ENCODE measurements at places on chromosomes 1 and 21.

GRCh38 chr1:19311503-19311930 is 427 bp downstream of the AKR7A2 start:
- no peak for DNase-seq

DNA sequence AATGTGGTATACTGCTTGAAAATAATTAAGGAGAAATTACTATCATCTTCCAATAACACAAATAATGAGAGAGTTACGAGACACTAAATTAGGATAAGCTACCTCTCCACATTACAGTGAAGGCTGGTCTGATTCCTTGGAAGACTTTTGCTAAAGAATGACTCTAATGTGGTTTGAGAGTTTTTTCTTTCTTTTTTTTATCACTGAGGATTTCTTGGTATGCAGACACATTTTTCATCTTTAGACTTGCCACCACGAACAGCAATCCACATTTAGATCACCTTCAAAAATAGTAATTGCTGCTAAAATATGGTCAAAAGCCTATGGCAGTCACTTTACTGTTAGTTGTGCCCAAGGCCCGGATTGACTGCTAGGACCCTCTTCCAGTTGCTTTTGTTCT is 16.6 kb upstream of the TMEM35B start:
- DNase-seq: no peak

- no peak for DNase-seq
Observed at GRCh38 chr1:177571485-177572076, 398.3 kb downstream of the SEC16B start.

GRCh38 chr1:22739648-22740385 is 29.2 kb downstream of the EPHB2 start:
- DNase-seq: no peak

DNA sequence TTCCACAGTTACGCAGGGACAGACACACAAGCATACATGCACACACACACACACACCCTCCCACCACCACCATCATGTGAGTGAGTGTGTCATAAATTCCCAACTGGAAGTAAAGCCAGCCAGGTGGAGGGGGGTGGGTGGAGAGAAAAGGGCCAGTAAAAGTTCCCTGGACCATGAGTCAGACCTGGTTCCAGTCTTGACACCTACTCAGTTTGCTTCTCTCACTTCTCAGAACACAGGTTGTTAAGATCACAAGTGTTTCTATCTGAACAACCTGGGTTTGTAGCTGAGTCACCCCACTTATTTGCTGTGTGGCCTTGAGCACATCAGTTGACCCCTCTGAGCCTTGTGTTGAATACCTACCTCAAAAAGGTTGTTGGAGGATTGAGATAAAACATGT is 9.6 kb downstream of the EPHA10 start:
- no peak for DNase-seq

- no peak for DNase-seq
Observed at GRCh38 chr1:7641587-7642417, 129.3 kb upstream of the VAMP3 start.

- DNase-seq: no peak
Observed at GRCh38 chr1:168640182-168640581, 63.8 kb downstream of the XCL1 start.

DNA sequence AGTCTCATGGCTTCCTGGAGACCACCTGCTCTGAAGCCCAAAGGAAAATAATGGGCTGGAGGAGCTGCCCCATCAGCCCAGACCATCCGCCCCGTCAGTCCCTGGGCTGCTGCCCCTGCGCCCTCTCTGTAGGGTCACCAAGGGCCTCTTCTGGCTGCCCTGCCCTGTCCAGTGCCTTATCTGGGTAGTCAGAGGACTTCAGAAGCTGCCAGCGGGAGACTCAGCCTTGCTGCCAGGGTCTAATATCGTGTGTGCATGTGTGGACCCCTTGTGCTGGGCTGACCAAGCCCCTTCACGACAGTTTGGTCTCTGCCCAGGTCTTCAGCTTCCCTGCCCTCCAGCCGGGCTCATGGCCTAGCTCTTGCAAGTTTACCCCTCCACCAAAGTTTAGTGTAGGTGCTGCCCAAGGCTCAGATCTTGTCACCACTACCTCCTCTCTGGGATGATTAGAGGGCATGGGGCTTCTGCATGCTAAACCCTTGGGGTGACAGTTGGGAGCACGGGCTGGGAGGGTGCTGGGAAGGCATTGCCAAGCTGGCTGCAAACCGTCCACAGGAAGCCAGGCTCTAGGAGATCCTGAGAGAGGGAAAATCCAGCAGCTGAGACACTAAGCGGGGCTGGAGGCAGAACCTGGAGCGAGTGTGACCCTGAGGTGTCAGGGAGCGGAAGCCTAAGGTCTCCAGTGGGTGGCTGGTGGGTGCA is 20.6 kb downstream of the NENF start:
- no peak for DNase-seq

DNA sequence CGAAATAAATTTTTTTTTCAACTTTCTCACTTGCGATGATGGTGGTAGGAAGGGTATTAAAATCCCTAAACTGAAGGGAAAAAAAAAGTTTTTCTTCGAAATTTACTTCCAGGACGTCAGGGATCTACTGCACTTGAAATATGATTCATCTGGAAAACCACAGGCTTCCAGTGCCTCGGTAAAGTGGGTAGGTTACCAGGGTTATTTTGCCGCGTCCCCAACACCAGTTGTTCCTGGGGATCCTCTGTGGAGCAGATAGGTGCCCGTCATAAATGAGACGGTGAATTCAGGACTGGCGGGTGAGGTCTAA is 773 bp downstream of the RABIF start:
- DNase-seq: no peak

- DNase-seq: no peak
Observed at GRCh38 chr1:87074001-87074795, 159.8 kb downstream of the HS2ST1 start.

- no peak for DNase-seq
Observed at GRCh38 chr1:119743308-119743707, 25.4 kb downstream of the HMGCS2 start.

- DNase-seq: no peak
Observed at GRCh38 chr21:44736291-44737004, 25.1 kb upstream of the TSPEAR start.

- DNase-seq: no peak
Observed at GRCh38 chr1:150115121-150115520, 34.6 kb upstream of the PLEKHO1 start.

DNA sequence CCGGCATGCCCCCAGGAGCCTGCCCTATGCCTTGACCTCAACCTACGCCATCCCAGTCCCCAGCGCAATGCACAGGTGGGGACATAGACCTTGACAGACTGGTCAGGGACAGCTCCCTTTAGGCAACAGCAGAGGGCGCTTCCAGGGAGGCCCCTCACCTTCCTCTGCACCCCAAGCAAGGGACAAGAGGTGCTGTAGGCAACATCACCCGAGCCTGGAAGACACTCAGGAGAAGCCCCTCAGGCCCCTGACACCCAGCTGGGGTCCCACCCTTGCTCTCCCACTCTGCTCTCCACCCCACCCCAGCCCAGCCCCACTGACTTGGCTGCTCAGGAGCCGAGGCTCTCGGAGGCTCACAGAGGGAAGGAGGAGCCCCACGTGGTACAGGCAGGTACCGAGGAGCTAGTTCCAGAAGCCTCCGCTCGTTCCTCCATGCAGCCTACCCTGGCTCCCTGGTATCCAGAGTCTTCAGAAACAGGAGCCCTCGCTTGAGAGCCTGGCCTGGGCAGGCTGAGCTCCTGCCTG is 2.4 kb upstream of the WNT3A start:
- no peak for DNase-seq

- DNase-seq: no peak
Observed at GRCh38 chr1:63918418-63918945, 144.7 kb downstream of the ROR1 start.

GRCh38 chr1:197868751-197869489 is 33.5 kb upstream of the C1orf53 start:
- DNase-seq: peak; percentile 56

- no peak for DNase-seq
Observed at GRCh38 chr1:1775327-1776226, 2.7 kb downstream of the NADK start.

DNA sequence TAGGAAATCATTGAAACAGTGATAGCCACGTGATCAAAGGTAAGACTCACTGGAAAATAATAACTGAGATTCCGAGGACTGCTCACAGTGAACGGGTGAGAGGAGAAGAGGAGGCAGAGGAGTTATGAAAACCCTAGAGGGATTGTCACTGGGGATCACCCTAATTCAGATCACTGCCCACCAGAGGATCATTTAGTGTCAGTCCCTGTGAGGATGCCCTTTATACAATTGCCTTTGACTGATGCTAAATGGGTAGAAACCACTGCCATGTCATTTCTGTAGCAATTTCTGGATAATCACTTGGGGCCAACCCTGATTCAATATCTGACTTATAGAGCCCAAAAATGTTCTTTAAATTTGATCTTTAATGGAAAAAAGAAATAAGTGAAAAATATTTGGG is 14.1 kb upstream of the VAV3 start:
- DNase-seq: no peak

DNA sequence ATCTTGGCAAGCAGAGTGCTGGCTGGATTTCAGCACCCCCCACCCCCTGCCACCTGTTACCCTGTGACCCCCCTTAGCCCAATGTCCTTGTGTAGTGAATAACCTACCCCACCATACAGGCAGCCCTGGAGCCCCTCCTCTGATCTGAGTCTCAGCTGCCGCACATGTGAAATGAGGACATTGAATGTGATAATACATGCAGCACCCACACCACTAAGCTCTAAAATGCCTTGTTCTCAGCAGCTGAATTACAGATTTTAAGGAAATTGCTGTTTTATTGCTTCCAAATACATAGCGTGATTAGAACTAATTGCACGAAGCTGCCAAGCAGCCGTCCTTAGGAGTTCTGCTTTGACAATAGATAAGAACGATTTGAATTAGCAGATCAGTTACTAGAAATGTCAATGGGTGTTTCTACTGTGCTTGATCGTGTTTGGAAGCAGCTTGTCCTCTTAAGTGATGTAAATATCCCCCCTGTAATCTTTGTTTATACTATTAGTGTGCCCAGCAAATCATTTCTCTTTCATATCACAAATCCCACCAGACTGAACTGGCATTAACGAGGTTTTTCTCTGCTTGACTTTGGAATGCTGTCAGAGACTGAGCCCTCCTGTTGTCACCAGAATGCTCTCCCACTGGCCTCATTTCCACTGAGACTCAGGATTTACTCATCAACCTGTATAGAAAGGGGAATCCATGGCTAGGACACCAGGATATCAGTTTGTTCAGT is 4.9 kb downstream of the SLAMF8 start:
- no peak for DNase-seq

- DNase-seq: no peak
Observed at GRCh38 chr1:150429805-150430204, 57.4 kb upstream of the TARS2 start.

DNA sequence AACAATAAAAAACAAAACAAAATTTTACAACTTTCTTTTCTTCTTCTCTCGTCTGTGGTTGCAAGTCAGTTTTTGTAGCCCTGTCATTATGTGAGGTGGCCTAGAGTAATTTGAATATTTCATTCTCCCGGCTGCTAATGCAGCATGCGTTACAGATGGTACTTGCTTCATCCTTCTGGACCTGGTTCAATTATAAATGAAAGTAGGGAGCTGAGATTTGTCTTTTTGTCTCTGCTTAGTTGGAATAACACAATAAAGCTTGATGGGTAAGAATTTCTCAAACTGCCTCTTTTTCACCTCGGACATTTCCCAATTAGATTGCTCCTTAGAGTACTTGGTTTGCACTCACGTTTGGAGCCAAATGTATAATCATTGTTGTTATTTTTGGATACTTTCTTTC is 201.6 kb downstream of the PBX1 start:
- DNase-seq: no peak

GRCh38 chr1:40783001-40783905 is at the start of gene KCNQ4:
TSS of gene KCNQ4 (plus strand) at chr1:40783787. CDS start at chr1:40784094, 307 bp downstream.
- no peak for DNase-seq
